A549 treated with RU486 at 1 μM for 4 hours (cell line): ENCODE measurements at places on chromosomes 1 and 21. TPM values are rescaled to one million over a fixed set of nuclear protein-coding genes. Genes with fewer than 3 reads are reported as not detected.

Gene TDRD5
- 0.03 to 0.09 TPM (median 0.05 TPM) in 3 of 5 replicates, not detected in the others for total RNA-seq

Gene CELA3B
- total RNA-seq: not detected in 5 replicates

Gene IGSF9
- 0.17 to 0.27 TPM (median 0.22 TPM) in 5 replicates for total RNA-seq

Gene AMY1B
- total RNA-seq: not detected in 5 replicates

Gene OVAAL
- 0.10 TPM in 1 of 5 replicates, not detected in the others for total RNA-seq
